ENCODE measurements at places on chromosomes 7 and 10.
A peak's percentile ranks its signal among the peaks of the same experiment; 100 is the strongest.

- no peak for DNase-seq
Measured at GRCh38 chr10:132723330-132723970, 62.5 kb downstream of the NKX6-2 start.

- no peak for DNase-seq
Measured at GRCh38 chr7:102834466-102834865, 78.3 kb upstream of the LRRC17 start.

DNA sequence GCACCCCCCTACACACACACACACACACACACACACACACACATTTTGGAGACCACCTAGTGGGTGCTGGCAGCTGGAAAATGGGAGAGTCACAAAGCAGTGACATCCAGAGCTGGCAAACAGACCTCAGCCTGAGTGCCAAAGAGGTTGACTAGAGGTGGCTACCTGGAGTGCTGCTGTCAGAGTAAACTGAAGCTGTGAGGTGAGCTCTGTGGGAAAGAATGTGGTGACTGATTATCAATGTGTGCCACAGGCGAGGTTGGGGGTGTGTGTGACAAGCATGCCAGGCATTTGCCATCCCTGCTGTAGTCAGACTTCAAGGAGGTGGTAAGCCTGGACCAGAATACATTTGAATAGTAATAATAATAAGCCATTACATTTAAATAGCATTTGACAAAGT lies 120.6 kb downstream of the SLIT1 start:
- peak; percentile 70 for DNase-seq

GRCh38 chr10:2921956-2922680 lies 145.2 kb upstream of the PFKP start:
- DNase-seq: no peak

- no peak for DNase-seq
Measured at GRCh38 chr7:127807829-127808228, 155.8 kb downstream of the SND1 start.

- DNase-seq: no peak
Measured at GRCh38 chr10:118692872-118693271, 61.9 kb downstream of the CACUL1 start.

DNA sequence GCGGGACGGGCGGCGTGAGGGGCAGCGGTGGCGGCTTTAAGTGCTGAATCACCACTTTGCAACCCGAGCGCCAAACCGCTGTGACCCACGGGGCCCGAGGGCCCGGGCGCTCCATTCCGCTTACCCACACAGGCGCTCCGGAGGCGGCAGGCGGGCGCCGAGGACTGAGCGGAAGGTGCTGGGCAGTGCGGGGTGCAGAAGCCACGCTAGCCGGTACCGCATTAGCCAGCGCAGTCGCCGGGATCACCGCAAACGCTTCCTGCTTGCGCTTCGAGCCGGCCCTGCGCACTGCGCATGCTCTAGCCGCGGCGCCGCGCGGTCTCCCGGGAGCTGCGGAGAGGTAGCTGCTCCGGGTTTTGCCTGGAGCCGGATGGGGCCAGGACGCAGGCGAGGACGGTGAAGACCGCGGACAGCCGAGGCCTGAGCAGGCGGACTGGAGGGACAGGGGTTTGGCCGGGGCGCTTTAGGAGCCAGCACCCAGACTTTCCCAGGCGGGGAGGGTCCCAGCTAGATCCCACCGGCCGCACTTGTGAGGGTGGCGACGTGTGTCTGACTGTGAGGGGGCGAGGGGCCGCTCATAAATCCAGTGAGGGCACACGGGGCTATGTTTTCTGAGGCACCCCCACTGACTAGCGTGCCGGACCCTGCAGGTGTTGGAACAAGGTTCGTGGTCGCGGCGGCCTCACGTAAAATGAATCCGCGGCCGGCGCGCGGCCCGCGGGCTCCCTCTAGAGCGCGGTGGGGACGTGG lies at the start of gene IDE:
Gene IDE, minus strand, starts transcription at position 296 of the 750 bp plus-strand sequence. Its CDS starts 74 bp downstream, at position 222.
- peak; percentile 95 for DNase-seq

DNA sequence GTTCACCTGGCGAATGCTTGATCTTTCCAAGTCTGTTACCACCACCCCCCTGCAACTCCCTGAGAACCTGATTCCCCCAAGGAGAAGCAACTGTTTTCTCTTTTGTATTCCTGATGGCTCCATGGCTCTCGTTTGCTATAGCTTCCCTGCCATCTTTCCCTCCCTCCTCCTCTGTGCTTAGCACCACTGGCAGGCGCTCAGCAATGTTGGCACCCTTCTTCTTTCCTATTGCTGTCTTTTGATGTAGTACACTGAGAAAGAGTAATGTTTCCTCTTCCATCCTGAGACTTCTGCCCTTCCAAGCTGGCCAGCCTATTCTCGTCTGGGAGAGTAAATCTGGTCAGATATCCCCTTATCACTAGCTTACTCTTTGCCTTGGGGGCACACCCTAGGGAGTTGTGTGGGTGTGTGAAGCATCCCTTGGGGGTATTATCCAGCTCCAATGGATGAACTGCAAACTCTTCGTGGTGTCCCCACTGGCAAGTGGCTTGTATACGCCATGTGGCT lies 74.0 kb downstream of the BMPER start:
- no peak for DNase-seq
